ENCODE measurements at places on chromosomes 16 and 17.

DNA sequence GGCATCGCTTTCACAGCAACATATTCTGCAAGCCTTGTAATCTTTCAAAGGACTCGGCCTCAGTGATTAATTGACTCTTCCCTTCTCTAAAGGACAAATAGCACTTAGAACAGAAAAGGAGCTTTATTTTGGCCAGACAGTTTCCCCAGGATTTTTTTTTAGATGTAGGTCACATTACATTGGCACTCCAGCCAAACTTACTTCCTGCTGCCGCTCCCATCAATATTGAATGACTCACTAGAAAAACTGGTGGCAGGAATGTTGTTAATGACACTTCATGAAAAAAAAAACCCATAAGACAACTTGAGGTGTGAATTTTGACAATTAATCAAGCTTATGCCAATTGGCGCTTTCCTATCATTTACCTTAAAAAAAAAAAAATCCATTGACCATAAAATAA lies 432.6 kb downstream of the TOX3 start:
- DNase-seq, result no peak

GRCh38 chr16:68144008-68144407 lies 58.8 kb downstream of the NFATC3 start:
- DNase-seq, result no peak

DNA sequence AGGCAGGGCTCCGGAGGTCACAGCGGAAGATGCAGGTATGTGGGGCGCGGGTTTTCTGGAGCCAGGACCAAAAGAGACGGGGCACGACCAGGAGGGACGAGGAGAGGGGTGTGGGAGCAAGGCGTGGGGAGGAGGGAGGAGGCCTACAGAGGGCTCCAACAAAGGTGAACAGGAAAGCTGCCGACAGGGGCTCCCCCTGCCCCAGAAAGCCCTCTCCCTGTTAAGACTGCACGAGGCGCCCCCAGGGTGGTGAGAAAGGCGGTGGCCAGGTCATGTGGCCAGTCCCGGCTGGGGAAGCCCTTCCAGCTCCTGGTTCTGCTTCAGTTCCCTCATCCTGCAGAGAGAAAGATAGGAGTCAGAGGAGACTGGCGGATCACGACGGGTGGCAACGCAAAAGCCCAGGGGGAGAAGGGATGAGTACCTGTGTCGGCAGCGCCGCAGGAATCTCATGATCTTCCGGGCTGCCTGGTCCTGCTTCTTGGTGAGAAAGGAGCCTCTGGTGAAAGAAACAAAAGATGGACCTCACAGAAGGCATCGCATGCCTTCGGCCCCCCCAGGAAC lies 949 bp upstream of the SPAG7 start:
- no peak for DNase-seq

- DNase-seq, result no peak
Observed at GRCh38 chr16:50012182-50012581, 12.8 kb upstream of the CNEP1R1 start.

DNA sequence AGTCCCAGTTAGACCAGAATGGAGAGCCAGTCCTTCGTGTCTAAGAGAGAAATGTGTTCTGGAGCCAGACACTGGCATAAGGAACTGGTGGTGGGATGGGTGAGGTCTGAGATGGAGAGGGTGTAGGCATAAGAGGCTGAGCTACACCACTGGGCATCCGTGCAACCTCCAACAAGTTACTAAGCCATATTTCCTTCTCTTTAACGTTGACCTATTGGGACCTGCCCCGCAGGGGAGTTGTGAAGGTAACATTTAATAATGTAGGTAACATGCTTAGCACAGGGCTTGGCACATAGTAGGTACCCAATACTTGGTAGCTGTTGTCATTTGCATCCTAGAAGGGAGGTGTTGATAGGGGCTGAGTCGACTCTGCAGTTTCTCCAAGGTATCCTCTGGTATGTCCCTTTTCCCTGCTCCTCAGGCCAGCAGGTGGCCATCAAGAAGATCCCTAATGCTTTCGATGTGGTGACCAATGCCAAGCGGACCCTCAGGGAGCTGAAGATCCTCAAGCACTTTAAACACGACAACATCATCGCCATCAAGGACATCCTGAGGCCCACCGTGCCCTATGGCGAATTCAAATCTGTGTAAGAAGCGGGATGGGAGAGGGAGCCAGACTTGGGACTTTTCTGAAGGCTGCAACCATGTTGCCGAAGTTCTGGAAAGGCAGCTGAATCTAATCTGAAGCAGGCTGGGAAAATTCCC lies 1.2 kb downstream of the MAPK7 start:
- no peak for DNase-seq

DNA sequence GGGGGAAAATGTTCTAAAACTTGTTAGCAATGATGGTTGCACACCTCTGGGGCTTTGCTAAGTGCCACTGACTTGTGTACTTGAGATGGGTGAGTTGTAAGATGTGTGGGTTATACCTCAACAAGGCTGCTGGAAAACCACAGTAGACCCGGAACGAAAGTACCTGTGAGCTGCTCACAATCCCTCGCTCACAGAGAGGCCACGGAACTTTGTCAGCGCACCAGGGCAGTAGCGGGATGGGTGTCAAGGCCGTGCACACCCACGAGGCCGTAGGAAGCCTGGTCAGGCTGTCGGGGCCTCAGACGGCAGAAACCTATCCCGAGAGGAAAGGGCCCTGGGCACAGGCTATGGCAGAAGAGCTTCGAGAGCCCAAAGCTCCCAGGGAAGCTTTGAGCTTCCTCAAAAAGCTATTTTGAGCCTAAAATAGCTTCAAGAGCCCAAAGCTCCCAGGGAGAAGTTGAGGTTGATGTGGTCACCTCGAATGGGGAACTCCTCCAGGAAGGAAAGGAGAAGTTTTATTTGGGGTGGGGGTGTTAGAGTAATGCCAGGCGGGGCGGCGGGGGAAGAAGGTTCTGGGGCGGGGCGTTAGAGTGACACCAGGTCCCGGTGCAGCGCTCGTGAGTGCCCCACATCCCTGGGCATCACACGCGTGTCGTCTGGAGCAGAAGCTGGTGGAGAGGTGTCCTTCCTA lies 19.0 kb downstream of the CBFA2T3 start:
- no peak for DNase-seq

- no peak for DNase-seq
Observed at GRCh38 chr17:72353502-72353901, 232.7 kb downstream of the SOX9 start.

GRCh38 chr16:4384509-4384942 lies 12.9 kb downstream of the VASN start:
- DNase-seq, result no peak

DNA sequence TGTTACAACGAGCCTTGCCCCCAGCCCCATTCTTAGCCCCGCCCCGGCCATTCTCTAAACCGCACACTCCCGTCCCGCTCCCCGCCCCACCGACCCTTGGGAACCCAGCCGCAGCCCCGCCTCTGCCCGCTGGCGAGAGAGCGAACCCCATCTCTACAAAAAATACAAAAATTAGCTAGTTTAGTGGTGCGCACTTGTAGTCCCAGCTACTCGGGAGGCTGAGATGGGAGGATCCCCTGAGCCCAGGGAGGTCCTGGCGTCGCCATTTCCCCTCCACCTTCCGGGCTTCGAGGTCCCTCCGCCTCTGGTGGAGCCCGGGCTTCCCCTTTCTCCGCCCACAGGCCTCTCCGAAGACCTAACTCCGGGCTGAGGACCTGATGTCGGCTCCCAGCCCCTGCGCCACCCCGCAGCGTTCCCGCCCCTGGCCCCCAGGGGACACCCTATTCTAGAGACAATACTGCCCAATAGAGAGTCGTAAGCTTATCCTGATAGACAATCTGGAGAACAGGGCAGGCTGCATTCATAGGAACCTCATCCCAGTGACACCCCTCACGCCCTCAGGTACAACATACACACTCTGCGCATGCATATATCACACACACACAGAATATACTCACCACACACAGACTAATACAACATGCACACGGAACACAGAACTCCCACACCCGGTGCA lies 480 bp upstream of the PROCA1 start:
- no peak for DNase-seq

DNA sequence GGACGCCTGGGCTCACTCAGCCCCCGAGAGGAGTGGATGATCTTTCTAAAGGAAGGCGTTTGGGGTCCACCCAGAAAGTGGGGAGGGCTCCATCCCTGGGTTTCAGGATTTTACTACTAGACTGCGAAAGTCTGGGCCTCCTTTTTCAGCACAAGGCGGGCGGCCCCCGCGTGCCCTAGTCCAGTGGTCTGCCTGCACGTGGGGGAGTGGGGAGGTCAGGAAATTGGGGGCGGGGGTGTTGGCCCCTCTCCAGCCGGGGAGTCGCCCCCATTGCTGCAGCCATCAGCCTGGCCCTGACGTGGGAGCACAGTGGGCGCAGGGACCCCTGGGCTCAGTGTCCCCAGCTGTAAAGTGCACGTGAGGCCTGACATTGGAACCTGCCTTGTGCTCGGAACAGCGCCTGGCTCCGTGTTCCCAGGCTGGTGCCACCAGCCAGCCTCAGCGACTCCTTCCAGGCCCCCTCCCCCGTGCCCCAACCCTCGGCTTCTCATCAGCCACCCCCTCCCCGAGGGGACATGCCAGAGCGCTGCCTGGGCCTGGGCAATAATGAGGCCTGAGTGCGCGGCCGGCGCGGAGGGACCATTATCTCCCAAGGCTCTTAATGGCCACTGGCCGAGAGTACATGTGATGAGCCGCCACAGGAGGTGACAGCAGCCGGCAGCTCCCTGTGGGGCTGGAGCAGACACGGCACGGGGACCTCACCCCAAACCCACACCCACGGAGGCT lies 2.4 kb upstream of the C1QTNF8 start:
- no peak for DNase-seq

DNA sequence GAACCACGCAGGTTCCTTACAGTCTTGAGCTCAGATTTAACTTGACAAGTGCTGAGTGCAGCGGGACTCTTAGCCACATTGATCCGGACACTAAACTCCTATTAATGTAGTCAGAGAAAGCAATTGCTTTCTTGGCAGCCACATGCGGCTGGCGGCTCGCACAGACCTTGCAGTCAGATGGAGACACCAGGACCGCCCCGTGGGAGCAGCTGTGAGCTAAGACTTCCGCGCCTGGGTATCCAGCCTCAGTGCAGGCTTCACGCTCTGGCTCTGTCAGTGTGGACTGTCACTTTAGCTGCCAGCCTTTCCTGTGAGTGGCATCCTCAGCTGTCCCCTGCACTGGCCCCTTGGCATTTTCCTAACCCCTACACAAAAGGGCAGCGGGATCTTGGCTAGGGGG lies 80.9 kb upstream of the NLRP1 start:
- no peak for DNase-seq

DNA sequence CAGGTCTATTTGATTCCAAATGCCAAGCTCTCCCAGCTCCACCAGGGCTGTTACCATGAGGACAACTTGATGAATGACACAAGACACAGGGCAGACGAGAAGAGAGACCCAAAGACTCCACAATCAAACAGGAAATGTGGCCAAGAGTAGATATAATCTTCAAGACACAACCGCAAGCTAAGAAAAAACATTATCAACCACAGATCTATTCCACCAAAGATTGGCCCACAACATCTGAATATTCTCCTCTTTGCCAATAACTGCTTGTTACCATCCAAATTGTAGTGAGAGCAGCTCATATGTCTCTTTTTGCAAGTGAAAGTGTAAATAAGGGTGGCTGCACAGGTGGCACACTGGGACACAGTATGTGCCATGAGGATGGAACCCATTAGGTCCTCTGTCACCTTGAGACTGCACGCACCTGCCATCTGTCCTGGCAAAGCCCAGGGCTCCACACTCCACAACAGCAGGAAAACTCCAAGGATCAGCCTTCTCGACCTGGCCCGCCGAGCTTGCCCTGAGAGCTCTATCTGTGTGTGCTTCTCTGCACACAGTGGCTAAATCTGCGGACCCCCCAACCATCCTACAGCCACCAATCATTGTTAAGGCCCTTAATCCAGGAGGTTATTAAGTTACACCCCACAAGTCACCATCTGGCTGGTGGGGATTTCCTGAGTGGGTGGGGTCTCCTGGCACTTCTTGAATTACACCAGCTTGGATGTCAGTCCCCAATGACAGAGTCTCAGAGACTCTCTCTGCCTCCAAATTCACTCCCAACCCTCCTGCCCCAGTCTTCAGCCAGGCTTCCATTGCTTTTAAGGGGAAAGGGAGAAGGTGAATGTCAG lies 50.5 kb downstream of the DYNLRB2 start:
- no peak for DNase-seq

Data from D721Med (cell line).